ENCODE measurements at places on chromosomes 1 and 21. TPM values are rescaled to one million over a fixed set of nuclear protein-coding genes. Genes with fewer than 3 reads are reported as not detected.

The APP gene
- 367 TPM for total RNA-seq

The NR1I3 gene
- not detected for total RNA-seq

The RSPO1 gene
- not detected for total RNA-seq

The CD160 gene
- total RNA-seq, result not detected

The TMED5 gene
- total RNA-seq, result 37.8 TPM

The TESK2 gene
- 0.84 TPM for total RNA-seq

The PCAT6 gene
- total RNA-seq, result not detected

GRCh38 chr1:51567653-51568052 is 48.6 kb upstream of the EPS15 start:
- DNase-seq, result peak; percentile 84

DNA sequence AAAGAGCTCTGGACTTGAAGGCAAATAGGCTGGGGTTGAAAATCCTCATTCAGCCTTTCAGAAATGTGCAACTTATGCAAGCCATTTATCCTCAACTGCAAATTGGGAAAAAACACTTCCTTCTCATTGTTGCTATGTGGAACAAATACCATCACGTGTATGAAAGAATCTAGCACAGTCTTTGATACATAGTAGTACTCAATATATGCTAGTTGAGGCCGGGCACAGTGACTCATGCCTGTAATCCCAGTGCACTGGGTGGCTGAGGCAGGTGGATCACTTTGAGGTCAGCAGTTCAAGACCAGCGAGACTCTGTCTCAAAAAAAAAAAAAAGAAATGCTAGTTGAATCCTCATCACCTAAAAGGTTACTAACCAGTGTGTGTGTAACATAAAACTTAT is 8.2 kb downstream of the PI4KB start:
- DNase-seq, result no peak

- DNase-seq, result no peak
Observed at GRCh38 chr21:37472581-37472980, 106.0 kb downstream of the DYRK1A start.

DNA sequence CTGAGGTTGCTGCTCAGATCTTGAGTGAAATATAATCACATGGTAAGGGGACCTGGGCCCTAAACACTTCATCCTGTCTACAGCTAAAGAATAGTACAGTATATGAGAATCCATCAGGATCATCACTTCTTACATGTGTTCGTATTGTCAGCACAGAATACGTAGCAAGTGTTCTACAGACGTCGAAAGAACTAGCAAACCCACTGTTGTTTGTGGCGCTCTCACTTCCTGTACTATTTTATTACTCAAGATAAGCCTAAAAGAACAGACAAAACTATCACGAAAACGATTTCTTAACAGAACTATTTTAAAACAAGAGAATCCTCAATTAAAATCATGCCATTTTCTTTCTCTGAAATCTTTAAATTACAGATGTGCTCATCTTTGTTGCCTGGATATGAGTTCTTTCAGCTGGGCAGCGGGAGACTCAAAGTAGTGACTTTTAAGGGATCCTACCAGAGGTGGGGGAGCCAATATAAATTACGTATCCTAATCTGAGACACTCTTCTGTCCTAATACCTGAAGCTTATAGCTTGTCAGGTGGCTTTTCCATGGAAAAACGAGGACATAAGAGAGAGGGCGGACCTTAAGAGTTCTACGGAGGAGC is 724 bp downstream of the ST7L start:
- peak; percentile 14 for DNase-seq

DNA sequence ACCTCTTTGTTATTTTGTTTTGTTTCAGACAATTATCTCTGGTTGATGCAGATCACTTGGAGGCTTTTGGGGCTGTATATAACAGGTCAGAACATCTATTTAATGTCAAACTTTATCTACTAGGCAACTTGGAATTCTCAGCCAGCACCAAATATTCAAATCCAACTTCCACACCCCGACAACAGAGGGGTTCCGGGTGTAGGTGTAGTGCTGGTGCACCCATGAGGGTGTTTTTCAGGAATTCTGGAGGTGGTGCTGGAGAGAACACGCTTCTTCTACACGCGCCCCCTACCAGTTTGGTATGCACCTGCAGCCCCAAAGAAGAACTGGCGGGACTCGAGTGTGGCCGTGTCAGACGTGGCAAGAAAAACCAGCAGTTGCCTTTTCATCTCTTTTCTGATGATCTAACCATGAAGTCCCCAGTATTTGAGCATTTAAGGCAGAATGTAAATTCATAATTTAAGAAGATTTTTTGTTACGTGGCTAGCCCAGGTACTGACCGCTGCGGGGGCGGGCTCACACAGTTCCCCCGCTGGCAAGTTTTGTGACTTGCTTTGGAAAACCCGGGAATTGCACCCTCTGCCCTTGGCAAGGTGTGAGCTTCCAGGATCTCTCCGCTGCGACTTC is 462 bp upstream of the TLCD4 start:
- peak; percentile 62 for DNase-seq

- no peak for DNase-seq
Observed at GRCh38 chr1:230641900-230642262, 400 bp upstream of the COG2 start.

DNA sequence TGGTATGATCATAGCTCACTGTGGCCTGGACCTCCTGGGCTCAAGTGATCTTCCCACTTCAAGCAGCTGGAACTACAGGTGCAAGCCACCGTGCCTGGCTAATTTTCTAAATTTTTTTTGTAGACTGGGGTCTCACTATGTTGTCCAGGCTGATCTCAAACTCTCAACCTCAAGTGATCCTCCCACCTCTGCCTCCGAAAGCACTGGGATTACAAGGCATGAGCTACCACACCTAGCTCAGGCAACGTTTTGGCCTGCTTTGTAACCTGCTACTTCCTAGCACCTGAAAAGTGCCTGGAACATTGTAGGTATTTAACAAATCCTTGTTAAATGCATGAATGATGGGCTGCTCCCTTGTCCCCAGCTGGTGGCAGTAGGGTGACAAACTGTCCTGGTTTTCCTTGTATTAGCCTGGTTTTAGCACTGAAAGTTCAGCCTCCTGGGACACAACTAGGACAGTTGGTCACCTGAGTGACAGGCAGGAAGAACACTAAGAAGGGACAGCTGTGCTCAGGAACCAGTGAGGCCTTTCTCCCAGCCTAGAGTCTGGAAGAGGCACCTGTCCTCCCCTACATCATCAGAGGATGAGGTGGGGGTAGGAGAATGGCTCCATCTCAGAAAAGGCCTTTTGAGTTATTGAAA is 88.5 kb upstream of the CD34 start:
- DNase-seq, result no peak

DNA sequence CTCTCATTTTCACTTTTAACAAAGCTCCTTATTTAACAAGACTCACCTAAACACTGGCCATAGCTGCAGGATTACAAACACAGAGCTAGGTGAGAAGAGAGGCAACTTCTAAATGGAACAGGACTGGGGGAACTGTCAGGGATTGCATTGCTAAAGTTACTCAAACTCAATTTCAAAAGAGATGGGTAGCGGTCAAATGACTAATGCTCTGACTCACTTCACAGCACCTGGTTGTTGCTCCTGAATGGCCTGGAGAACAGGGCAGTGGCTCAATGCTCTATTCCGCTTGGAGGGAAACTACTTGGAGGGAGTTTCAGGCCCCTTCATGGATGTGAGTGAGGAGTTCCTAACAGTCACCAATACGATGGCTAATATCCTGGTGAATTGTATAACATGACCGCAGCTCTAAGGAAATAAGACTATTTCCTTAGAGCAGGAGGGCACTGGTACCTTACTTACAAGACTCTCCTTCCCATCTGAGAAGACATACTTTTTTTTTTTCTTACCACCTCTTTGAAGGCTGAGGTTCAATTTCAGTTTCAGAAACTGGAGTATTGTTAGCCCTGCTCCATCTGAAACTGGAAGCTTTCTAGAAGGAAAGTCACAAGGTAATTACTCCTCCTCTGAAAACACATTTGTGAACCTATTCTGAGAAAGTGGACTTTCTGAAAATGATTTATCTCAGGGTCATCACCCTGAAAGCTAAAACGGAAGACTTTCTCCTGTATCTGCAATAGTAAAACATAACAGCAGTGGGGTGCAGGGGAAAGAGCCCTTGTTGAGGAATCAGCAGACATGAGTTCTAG is 9.5 kb downstream of the DPT start:
- DNase-seq, result peak; percentile 83

DNA sequence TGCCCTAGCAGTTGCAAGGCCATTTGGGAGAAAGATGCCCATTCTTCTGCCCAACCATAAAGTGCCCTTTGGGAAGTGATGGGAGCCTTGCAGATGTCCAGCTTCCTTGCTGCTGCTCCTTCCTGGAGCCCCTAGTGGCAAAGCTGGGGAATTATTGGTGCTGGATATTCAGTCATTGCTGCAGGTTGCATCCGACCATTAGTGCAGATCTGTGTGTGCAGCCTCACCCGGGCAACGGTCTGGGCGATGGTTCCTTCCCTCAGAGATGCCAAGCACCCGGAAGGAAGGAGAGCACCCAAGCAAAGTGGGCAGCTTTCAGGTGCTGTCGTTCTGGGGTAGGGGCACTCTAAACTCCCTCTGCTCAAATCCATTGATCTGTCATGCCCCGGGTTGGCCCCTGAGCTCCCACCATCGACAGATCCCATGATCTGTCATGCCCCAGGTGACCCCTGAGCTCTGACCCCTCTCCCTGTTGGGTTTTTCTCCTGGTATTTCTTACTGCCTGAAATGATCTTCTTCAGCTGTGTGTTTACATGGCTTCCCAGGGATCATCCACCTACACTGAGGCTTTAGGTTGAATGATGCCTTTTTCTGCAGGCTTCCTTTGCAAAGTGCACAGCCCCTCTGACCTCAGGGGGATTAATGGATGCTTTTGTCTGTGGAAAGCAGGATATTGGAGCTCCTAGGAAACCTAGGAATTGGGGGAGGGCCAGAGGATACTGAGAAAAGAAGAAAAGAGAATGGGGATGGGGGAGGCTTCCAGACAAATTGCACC is 467.5 kb downstream of the PTPRU start:
- DNase-seq, result peak; percentile 35

- DNase-seq, result no peak
Observed at GRCh38 chr1:154342132-154342531, 16.8 kb downstream of the ATP8B2 start.

- no peak for DNase-seq
Observed at GRCh38 chr1:180171691-180172090, 17.0 kb downstream of the QSOX1 start.

DNA sequence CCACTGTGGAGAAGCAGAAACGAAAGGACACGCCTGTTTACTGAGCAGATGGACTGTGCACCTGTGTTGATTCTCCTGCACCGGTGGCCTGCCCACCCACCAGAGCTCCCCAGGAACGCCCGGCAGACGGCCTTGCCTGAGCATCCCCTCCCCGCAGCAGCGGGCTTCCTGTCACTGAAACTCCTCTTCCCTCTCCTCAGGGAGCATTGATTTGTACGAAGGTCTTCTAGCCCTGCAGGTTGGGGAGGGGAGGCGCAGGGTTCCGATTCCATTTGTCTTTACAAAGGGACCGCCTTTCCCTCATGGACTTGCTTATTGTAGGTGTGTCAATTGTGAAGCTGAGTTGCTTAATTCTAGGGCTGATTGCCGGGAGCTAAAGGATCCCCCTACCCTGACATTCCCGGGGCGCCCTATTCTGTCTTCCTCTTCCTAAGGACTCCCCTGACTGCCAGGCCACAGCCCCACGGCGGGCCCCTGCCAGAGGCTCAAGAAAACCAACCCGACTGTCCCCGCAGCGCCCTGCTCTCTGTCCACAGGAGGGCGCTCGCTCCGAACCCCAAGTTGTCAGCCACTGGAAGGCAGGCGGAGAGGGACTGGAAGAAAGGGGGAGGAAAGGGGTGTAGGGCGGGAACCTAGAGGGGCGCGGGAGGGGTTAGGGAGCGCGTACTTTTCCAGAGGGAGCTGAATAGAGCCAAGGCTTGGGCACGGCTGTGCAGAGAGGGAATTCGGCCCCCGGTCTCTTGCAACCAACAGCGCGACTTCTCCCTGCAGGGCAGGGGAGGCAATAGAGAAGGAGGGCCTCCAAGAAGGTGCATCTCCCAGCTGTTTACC is 2.8 kb downstream of the S100A6 start:
- peak; percentile 94 for DNase-seq

- DNase-seq, result no peak
Observed at GRCh38 chr1:58437623-58438022, 108.9 kb downstream of the OMA1 start.

DNA sequence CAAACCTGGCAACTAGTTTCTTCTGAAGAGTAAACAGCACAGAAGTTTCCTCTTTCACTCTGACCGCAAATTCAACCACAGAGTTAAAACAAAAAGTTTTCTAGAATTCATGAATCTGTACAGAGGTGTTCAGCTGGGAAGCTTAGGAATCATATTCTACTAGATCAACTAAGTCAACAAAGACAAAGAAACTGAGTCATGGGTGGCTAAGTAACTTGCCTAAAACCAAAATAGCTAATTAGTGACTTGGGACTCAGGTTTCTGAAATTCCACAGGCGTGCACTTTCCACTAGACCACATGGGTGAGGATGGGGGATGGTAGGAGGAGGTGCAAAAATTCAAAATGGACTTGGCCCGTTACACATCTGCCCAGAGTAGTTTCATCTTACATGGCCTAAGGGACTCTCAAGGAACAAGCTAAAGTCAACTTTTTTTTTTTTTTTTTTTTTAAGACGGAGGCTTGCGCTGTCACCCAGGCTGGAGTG is 25.8 kb downstream of the PTPN14 start:
- peak; percentile 20 for DNase-seq

- DNase-seq, result no peak
Observed at GRCh38 chr1:198330982-198331615, 174.3 kb downstream of the NEK7 start.

- no peak for DNase-seq
Observed at GRCh38 chr1:67816095-67816475, 17.2 kb downstream of the GNG12 start.

DNA sequence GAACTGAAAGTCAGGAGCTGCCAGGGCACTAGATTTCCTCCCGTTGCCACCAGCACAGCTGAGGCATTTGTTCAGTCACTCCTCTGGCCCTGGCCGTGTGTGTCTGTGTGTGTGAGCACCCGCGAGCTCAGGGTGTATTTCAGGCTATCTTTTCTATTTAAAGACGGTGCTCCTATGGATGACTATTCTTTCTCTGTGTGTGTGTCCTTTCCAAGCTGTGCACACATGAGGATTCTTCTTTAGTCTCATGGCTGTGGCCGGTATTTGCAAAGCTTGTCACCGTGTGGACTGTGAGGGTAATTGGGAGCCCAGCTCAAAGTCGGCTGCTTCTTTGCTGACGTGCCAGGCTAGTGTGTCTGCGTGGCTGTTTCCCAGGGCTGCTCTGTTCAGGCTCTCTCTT is 3.0 kb upstream of the KCND3 start:
- DNase-seq, result no peak

DNA sequence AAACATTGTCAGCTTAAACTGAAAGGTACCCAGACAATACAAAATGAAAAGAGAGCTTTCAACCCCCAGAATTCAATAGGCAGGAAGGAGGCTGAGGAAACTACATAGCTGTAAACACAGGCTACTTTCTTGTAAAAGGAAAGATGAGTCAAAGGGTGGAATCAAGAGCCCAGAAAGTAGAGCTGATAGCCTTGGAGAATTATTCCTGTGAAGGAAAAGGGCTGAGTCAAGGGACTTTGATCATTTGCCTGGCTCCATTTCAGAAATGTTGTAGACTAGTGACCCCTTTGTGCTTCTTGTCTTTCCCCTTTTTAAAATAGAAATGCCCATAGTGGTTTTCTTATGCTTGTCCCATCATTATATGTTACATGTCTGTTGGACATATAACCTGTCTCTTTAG is 597.6 kb downstream of the ADGRL2 start:
- no peak for DNase-seq

GRCh38 chr1:239572183-239572582 is 185.8 kb downstream of the CHRM3 start:
- DNase-seq, result no peak

Measured in A172 (cell line).